Forelimb muscle (tissue), 1 donor: ENCODE measurements at places on chromosomes 12 and 14. TPM values are rescaled to one million over a fixed set of nuclear protein-coding genes. Genes with fewer than 3 reads are reported as not detected.

The MMP17 gene
- 4.2 TPM for polyA plus RNA-seq

The BCL11B gene
- 0.86 TPM for polyA plus RNA-seq

The KRT82 gene
- not detected for polyA plus RNA-seq

The IL26 gene
- not detected for polyA plus RNA-seq

DNA sequence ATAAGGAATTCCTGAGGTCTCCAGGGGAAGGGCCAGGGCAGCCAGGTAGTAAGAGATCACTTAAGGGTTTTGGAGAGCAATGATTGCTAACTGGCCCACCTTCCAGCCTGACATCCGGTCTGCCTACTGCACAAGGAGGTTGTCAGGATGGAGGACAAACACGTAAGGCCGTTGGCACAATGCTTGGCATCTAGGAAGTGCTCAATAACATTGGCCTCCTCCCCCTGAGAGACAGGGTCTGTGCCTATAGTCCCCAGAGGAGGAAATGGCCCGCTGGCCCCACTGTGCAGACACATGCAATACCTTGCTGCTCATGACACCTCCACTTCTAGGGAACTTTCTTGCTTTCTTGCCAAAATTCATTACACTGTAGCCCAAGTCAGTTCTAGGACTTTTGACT lies 73.2 kb downstream of the NTF3 start:
- no peak for DNase-seq

GRCh38 chr14:71967704-71968103 lies 35.5 kb downstream of the RGS6 start:
- DNase-seq = no peak

GRCh38 chr14:68956724-68957123 lies 22.4 kb downstream of the ACTN1 start:
- DNase-seq = no peak

DNA sequence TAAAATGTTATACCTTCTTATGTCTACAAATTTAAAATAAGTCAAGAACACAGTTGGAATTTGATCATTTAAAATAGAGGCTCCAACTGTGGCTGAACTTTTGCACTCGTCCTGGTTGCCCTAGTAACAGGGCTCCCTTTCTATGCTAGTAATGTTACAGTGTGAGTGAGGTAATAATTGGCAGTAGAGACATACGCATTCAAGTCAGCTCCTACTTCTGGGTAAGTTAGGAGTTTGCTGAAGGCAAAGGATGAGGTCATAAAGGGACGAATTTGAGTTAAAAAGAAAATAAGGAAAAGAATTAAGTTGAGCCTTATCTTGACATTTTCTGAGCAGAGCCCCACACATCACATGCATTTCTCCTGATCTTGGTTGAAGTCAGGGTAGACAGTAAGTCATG lies 129.1 kb downstream of the TMEM117 start:
- DNase-seq = peak; percentile 81

GRCh38 chr12:90593596-90594295 lies 361.2 kb downstream of the CCER1 start:
- no peak for DNase-seq

GRCh38 chr14:96351986-96352385 lies 11.2 kb downstream of the ATG2B start:
- DNase-seq = no peak
